Central memory CD8-positive, alpha-beta T cell (primary cell): ENCODE measurements at places on chromosomes 16 and 17.
A peak's percentile ranks its signal among the peaks of the same experiment; 100 is the strongest.

DNA sequence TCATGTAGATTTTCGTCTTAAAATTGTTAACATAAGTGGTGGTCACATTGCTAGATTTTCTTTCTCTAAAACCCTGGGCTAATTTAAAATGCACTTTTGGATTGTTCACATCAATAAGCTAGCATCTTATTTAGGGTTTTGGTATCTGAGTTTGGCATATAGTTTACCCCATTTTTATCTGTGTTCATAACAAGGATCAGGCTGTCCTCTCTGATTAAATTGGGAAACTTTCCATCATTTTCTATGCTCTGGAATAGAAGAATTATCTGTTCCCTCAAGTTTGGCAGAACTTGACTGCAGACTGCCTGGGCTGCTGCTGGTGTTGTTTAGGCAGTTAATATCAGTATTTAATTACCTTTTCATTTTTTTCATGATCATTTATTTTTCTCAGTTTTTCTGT is 1.8 kb downstream of the SPECC1 start:
- H3K4me1 ChIP-seq: peaks cover 19% of the 10 kb centered on the region
- H3K27me3 ChIP-seq: peaks cover 58% of the 10 kb centered on the region
- DNase-seq: no peak
- H3K4me3 ChIP-seq: peak overlapping the region; percentile 78
- H3K36me3 ChIP-seq: peaks cover 4% of the 10 kb centered on the region
- no peak overlapping the region for H3K27ac ChIP-seq

DNA sequence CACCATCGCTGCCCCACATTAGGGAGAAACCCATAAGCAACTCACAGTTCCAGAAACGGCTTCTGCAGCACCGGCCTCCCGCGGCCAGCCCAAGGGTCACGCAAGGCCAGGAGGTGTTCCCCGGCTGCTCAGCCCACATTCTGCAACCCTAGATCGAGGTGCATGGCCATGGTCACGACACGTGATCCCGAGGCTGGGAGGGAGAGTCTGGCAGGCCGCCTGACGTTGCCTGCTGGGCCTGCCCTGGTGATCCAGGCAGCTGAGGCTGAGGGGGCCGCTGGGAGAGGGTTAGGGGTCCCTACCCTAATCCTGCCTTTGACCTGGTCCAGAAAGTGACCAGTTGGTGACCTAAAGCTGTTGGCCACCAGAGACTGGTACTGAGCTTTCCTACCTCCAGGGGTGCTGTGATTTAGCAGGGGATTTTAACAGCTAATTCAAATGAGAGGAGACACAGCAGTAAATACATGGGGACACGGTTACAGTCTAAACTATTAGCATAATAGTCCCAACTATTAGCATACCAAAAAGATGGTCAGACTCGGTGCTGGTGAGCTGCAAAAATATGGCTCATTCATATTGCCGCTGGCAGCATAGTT is 97.4 kb upstream of the CIBAR2 start:
- no peaks in the 10 kb centered on the region for H3K36me3 ChIP-seq
- no peak overlapping the region for H3K27ac ChIP-seq
- H3K4me3 ChIP-seq: no peak overlapping the region
- no peaks in the 10 kb centered on the region for H3K4me1 ChIP-seq
- H3K27me3 ChIP-seq: peaks cover 19% of the 10 kb centered on the region

DNA sequence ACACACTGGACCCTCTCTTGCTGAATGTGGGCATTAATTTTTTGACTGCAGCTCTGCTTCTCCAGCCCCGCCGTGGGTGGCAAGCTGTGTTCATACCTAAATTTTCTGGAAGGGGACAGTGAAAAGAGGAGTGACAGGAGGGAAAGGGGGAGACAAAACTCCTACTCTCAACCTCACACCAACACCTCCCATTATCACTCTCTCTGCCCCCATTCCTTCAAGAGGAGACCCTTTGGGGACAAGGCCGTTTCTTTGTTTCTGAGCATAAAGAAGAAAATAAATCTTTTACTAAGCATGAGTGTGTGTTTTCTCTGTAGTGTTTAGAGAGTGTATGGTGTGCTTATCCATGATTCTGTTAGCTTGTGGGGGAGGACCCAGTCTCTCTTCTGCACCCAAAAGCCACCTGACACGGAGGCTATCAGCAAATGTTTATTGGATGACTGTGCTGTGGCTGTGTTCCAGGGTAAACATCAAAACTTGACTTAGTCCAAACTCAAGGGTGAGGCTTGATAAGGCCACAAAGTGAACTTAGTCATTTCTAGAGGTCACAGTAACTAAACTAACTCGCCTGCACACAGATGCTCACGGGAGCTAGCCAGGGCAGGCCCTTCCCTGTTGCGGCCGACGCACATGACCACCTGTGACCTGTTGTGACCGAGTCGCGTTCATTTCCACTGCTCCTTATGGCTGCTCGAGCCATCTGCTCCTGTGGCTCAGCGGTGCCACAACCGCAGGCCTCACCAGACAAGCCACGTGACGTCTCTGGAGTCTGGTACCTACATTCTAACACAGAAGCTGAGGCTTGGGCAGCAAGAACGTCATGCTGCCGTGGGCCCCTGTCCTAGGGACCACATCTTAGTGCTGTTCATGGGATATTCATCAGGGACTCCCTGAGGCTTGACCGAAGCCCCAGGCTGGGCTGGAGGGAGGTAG is 9.8 kb upstream of the MED11 start:
- H3K36me3 ChIP-seq: peaks cover 47% of the 10 kb centered on the region
- no peak overlapping the region for H3K4me3 ChIP-seq
- peak; percentile 23 for DNase-seq
- peak overlapping the region; percentile 88 for H3K27ac ChIP-seq
- H3K4me1 ChIP-seq: peaks cover 35% of the 10 kb centered on the region
- no peaks in the 10 kb centered on the region for H3K27me3 ChIP-seq

- H3K27ac ChIP-seq: peak overlapping the region; percentile 86
- peaks cover 10% of the 10 kb centered on the region for H3K36me3 ChIP-seq
- DNase-seq: no peak
- H3K4me3 ChIP-seq: peak overlapping the region; percentile 71
- H3K4me1 ChIP-seq: peaks cover 44% of the 10 kb centered on the region
- no peaks in the 10 kb centered on the region for H3K27me3 ChIP-seq
Observed at GRCh38 chr16:88784074-88784855, 755 bp downstream of the PIEZO1 start.

GRCh38 chr16:71311553-71312158 is 22.5 kb upstream of the CMTR2 start:
- no peak overlapping the region for H3K4me3 ChIP-seq
- no peak overlapping the region for H3K27ac ChIP-seq
- H3K36me3 ChIP-seq: no peaks in the 10 kb centered on the region
- peaks cover 89% of the 10 kb centered on the region for H3K27me3 ChIP-seq

DNA sequence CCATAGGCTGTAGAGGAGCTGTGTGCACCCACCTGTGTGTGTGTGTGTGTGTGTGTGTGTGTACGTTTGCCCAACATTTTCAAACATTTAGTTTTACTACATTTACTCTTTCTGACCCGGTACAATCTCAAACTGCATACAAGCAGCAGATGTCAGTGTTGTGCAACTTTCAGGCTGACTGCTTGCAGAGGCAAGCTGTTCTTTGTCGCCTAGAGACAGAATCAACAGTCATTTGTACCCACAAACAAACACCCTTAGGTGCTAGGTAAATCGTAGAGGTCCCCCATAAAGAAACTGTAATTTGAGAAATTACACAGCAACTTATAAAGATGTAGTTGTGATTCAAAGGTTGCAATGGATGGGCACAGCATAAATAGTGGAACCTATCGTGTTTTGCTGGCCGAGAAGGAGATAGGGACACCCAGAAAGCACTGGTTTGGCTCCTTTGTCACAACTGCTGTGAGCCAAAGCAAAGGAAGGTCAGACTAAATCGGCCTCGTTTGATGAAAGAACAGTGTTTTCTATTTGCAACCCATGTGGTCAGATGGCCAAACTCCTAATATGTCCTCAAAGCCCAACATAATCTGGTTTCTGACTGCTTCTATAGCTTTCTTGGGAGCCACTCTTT is 478.4 kb downstream of the TOX3 start:
- H3K36me3 ChIP-seq: no peaks in the 10 kb centered on the region
- DNase-seq: no peak
- no peaks in the 10 kb centered on the region for H3K4me1 ChIP-seq
- H3K27ac ChIP-seq: no peak overlapping the region
- no peaks in the 10 kb centered on the region for H3K27me3 ChIP-seq

- peak overlapping the region; percentile 80 for H3K27ac ChIP-seq
- H3K4me3 ChIP-seq: peak overlapping the region; percentile 10
- H3K36me3 ChIP-seq: peaks cover 12% of the 10 kb centered on the region
- DNase-seq: no peak
- H3K4me1 ChIP-seq: peaks cover 83% of the 10 kb centered on the region
Observed at GRCh38 chr16:23901178-23902033, 65.6 kb downstream of the PRKCB start.

GRCh38 chr17:67821871-67822367 is 3.4 kb upstream of the BPTF start:
- DNase-seq: no peak
- no peak overlapping the region for H3K27ac ChIP-seq
- H3K27me3 ChIP-seq: no peaks in the 10 kb centered on the region
- peaks cover 8% of the 10 kb centered on the region for H3K4me1 ChIP-seq

DNA sequence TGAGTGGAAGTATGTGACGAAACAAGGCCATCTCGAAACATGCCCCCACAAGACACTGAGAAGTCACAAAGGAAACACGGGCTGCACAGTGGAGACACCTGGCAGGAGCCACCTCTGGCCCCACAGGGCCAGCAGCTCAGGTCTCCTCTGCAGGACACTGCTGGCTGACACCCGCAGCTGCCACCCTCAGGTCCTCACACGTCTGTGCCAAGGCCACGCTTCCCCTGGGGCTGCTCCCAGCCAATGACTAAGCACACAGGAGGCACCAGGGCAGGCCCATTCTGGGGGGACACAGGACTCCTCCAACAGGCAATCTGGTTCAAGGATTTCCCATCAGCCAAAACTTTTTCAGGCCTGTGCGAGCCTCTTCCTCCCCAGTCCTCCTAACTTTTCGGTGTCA is 36.4 kb downstream of the MBTPS1 start:
- H3K27me3 ChIP-seq: no peaks in the 10 kb centered on the region
- H3K4me3 ChIP-seq: no peak overlapping the region
- no peak overlapping the region for H3K27ac ChIP-seq
- peaks cover 34% of the 10 kb centered on the region for H3K4me1 ChIP-seq

GRCh38 chr16:57720142-57720575 is 15.4 kb upstream of the KATNB1 start:
- no peaks in the 10 kb centered on the region for H3K4me1 ChIP-seq
- no peak overlapping the region for H3K27ac ChIP-seq
- H3K4me3 ChIP-seq: no peak overlapping the region
- DNase-seq: no peak

DNA sequence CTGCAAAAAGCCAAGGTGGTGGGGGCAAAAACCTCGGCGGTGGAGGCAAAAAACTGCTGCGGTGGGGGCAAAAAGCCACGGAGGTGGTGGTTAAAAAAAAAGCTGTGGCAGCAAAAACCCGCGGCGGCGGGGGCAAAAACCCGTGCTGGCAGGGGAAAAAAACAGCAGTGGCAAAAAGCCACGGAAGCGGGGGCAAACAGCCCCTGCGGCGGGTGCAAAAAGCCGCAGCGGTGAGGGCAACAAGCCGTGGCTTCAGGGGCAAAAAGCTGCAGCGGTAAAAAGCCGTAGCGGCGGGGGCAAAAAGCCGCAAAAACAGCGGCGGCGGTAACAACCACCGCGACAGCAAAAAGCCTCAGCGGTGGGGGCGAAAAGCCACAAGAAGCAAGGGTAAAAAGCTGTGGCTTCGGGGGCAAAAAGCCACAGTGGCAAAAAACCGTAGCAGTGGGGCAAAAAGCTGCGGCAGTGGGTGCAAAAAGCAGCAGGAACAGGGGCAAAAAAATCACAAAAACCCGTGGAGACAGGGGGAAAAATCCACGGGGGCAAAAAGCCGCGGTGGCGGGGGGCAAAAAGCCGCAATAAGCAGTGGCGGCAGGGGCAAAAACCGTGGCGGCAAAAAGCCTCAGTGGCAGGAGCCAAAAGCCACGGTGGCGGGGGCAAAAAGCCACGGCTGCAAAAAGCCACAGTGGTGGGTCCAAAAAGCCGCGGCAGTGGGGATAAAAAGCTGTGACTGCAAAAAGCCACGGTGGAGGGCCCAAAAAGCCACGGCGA is 193.7 kb downstream of the SHCBP1 start:
- H3K4me3 ChIP-seq: no peak overlapping the region
- H3K27me3 ChIP-seq: no peaks in the 10 kb centered on the region
- DNase-seq: no peak
- H3K27ac ChIP-seq: no peak overlapping the region
- no peaks in the 10 kb centered on the region for H3K36me3 ChIP-seq

DNA sequence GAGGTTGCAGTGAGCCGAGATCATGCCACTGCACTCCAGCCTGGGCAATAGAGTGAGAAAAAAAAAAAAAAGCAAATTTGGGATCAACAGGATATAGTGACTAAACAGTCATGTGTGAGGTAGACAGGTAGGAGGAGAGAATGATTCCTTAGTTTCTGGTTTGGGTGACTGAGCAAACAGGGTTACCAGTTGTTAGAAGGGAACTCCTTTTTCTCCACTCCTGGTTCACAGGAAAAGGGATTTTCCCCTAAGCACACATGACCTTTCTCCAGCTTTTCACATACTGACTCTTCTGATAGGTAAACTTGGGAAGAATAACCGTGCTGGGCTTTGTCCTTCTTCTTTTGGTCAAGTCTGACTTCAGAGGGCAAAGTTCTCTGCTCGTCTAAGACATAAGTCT is 17.3 kb upstream of the WSCD1 start:
- H3K27me3 ChIP-seq: peaks cover 50% of the 10 kb centered on the region
- no peak overlapping the region for H3K27ac ChIP-seq
- no peaks in the 10 kb centered on the region for H3K4me1 ChIP-seq
- DNase-seq: no peak
- H3K36me3 ChIP-seq: no peaks in the 10 kb centered on the region

- H3K27me3 ChIP-seq: peaks cover 20% of the 10 kb centered on the region
- H3K4me3 ChIP-seq: no peak overlapping the region
- H3K4me1 ChIP-seq: no peaks in the 10 kb centered on the region
- no peak for DNase-seq
Observed at GRCh38 chr17:12922120-12922519, 95.7 kb downstream of the ELAC2 start.

GRCh38 chr16:78097548-78097947 is 1.9 kb upstream of the WWOX start:
- peaks cover 25% of the 10 kb centered on the region for H3K4me1 ChIP-seq
- no peak for DNase-seq
- peaks cover 7% of the 10 kb centered on the region for H3K36me3 ChIP-seq
- H3K27ac ChIP-seq: no peak overlapping the region

GRCh38 chr16:82259731-82260130 is 89.7 kb upstream of the MPHOSPH6 start:
- no peak overlapping the region for H3K4me3 ChIP-seq
- DNase-seq: no peak
- no peaks in the 10 kb centered on the region for H3K27me3 ChIP-seq
- H3K27ac ChIP-seq: no peak overlapping the region

DNA sequence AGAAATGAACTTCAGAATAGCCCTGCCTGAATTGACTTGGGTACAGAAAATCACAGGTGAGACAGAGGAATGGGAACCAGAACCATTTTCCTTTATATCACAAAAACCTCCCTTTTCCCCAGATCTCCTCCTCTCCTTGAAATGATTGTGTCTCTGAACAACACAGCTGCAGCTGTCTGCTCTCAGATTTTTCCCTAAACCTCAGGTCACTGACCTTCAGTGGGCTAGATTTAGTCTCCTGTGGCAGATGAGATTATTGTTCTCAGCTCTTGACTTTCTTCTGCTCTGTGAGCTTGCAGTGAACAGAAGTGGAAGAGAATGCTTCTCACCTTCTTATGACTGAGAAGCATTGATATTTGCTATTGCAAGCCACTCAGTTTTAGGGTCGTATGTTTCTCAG is 92.3 kb upstream of the FAM20A start:
- H3K27ac ChIP-seq: no peak overlapping the region
- H3K36me3 ChIP-seq: peaks cover 3% of the 10 kb centered on the region
- no peak for DNase-seq
- no peak overlapping the region for H3K4me3 ChIP-seq

- peak overlapping the region; percentile 96 for H3K27ac ChIP-seq
- DNase-seq: no peak
- H3K4me3 ChIP-seq: peak overlapping the region; percentile 99
- H3K27me3 ChIP-seq: no peaks in the 10 kb centered on the region
Observed at GRCh38 chr16:69564845-69565670, 708 bp upstream of the NFAT5 start.
